ENCODE measurements at places on chromosomes 11 and 22. TPM values are rescaled to one million over a fixed set of nuclear protein-coding genes. Genes with fewer than 3 reads are reported as not detected.

GRCh38 chr11:36306888-36307287 is 10.8 kb downstream of the PRR5L start:
- H3K36me3 ChIP-seq = no peaks in the 10 kb centered on the region
- peak; percentile 68 for DNase-seq
- no peak overlapping the region for H3K27ac ChIP-seq
- H3K27me3 ChIP-seq = no peaks in the 10 kb centered on the region
- H3K4me1 ChIP-seq = no peaks in the 10 kb centered on the region

The ART5 gene
- total RNA-seq = 6.3 TPM

The TRIM51 gene
- total RNA-seq = not detected

GRCh38 chr11:134740590-134741261 is 328.7 kb upstream of the B3GAT1 start:
- no peaks in the 10 kb centered on the region for H3K27me3 ChIP-seq
- no peaks in the 10 kb centered on the region for H3K36me3 ChIP-seq
- H3K4me1 ChIP-seq = peaks cover 35% of the 10 kb centered on the region

The OSM gene
- 0.48 TPM for total RNA-seq

GRCh38 chr11:126978911-126979310 is 21.7 kb downstream of the KIRREL3 start:
- H3K36me3 ChIP-seq = no peaks in the 10 kb centered on the region
- no peak overlapping the region for H3K4me3 ChIP-seq
- peaks cover 34% of the 10 kb centered on the region for H3K27me3 ChIP-seq

The DLG2 gene
- total RNA-seq = 6.8 TPM

- no peaks in the 10 kb centered on the region for H3K27me3 ChIP-seq
- H3K4me3 ChIP-seq = no peak overlapping the region
- H3K36me3 ChIP-seq = no peaks in the 10 kb centered on the region
- DNase-seq = no peak
Observed at GRCh38 chr11:128644576-128644975, 49.3 kb upstream of the FLI1 start.

The KDM4E gene
- total RNA-seq = not detected

The EXPH5 gene
- 4.5 TPM for total RNA-seq

DNA sequence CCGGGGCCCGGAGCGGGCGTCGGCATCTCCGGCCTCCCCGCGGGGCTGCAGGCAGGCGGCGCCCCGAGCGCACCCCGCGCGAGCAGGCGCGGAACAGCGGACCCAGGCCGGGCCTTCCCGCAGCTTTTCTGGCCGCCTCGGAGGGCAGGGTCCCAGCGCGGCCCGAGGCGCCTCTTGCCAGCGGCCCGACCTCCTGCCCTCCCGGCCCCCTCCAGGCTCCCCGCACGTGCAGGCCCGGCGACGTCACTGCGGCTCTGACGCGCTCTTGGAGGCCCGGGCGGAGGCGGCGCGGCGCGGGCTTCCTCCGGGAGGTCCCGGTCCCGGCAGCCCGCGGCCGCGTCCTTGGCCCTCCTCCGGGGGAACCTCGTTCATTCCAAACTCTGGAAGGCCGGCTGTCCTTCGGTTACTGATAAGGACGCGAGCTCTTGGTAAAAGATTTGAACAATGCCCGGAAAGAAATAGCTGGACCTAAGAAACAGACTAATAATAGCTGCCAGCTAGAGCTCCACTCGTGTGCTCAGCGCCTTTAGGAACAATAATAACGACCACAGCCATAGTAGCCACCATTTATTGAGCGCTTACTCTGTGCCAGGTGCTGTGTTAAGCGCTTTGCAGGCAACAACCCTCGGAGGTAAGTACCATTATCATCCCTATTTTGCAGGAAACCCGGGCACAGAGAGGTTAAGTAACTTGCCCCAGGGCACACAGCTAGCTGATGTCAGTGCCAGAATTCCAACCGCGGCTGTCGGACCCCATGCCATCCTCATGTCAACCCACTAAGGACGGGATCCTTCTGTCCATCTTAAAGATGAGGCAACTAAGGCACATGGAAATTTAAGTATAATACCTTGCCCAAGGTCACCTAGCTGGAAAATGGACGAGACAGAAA is 39.1 kb upstream of the CREB3L1 start:
- H3K27ac ChIP-seq = peak overlapping the region; percentile 66
- peak; percentile 81 for DNase-seq
- no peaks in the 10 kb centered on the region for H3K27me3 ChIP-seq
- H3K4me1 ChIP-seq = peaks cover 30% of the 10 kb centered on the region
- H3K4me3 ChIP-seq = peak overlapping the region; percentile 41

GRCh38 chr11:75836417-75836816 is 21.4 kb downstream of the UVRAG start:
- no peak for DNase-seq
- H3K27me3 ChIP-seq = no peaks in the 10 kb centered on the region
- H3K4me3 ChIP-seq = no peak overlapping the region
- no peaks in the 10 kb centered on the region for H3K4me1 ChIP-seq

- DNase-seq = peak; percentile 40
- H3K36me3 ChIP-seq = no peaks in the 10 kb centered on the region
- H3K4me3 ChIP-seq = no peak overlapping the region
- H3K27me3 ChIP-seq = no peaks in the 10 kb centered on the region
- peaks cover 5% of the 10 kb centered on the region for H3K4me1 ChIP-seq
Observed at GRCh38 chr22:17483688-17484372, 79.5 kb upstream of the SLC25A18 start.

DNA sequence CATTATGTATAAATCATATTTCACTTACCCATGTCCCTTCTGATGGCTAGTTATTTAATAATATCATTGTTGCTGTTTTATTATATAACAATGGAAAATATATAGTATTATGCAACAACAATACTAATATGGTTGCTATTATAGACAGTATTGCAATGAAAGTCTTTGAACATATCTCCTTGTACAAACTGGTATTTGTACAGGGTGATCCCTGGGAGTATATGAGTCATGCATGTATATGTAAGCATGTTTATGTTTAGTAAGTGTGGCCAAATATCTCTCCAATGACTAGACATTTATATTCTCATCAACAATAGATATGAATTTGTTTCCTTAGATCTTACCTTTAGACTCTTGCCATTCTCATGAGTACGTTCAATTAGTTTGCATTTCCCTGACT is 55.9 kb downstream of the KCNC1 start:
- H3K4me3 ChIP-seq = no peak overlapping the region
- H3K4me1 ChIP-seq = no peaks in the 10 kb centered on the region
- no peaks in the 10 kb centered on the region for H3K27me3 ChIP-seq

The GLYATL2 gene
- total RNA-seq = 0.90 TPM

The CDC42EP1 gene
- 31.4 TPM for total RNA-seq

- no peak overlapping the region for H3K27ac ChIP-seq
- no peak overlapping the region for H3K4me3 ChIP-seq
- no peak for DNase-seq
Observed at GRCh38 chr11:102583141-102583873, 41.8 kb downstream of the MMP20 start.

DNA sequence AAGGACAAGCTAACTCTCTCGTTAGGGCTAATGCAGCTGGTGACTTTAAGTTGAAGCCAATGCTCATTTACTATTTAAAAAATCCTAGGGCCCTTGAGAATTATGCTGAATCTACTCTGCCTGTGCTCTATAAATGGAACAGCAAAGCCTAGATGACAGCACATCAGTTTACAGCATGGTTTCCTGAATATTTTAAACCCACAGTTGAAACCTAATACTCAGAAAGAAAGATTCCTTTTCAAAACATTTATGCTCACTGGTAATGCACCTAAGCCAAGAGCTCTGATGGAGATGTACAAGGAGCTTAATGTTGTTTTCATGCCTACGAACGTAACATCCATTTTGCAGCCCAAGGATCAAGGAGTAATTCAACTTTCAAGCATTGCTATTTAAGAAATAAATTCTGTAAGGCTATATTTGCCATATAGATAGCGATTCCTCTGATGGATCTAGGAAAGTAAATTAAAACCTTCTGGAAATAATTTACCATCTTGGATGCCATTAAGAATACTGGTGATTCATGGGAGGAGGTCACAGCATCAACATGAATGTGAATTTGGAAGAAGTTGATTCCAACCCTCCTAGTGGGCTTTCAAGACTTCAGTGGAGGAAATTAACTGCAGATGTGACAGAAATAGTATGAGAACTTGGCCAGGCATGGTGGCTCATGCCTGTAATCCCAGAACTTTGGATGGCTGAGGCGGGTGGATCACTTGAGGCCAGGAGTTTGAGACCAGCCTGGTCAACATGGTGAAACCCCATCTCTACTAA is 14.5 kb downstream of the XNDC1N start:
- no peaks in the 10 kb centered on the region for H3K36me3 ChIP-seq
- H3K4me1 ChIP-seq = no peaks in the 10 kb centered on the region
- no peak for DNase-seq
- H3K27ac ChIP-seq = peak overlapping the region; percentile 15
- no peak overlapping the region for H3K4me3 ChIP-seq

Measured in hepatocyte (in vitro differentiated cells).